Amniotic stem cell (primary cell): ENCODE measurements at places on chromosomes 5 and 9.

DNA sequence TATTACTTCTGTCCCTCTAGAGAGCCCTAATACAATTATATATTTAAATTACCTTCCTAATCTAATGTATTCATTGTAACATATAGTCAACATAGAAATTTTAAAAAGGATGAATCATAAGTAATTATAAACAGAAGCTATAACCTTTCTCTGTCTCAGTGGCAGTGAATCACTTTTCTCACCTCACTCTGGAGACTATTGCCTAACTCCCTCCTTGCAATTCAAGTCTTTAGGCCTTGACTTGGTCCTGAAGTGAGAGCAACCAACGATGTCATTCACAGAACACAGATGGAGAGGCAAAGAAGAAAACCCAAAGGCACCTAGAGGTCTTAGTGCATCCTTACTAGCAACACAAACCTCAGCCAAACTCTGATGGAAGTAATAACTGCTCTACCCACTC, 133.3 kb upstream of the DPYSL3 start:
- DNase-seq = no peak

GRCh38 chr5:17305964-17306725, 88.7 kb downstream of the BASP1 start:
- no peak for DNase-seq

DNA sequence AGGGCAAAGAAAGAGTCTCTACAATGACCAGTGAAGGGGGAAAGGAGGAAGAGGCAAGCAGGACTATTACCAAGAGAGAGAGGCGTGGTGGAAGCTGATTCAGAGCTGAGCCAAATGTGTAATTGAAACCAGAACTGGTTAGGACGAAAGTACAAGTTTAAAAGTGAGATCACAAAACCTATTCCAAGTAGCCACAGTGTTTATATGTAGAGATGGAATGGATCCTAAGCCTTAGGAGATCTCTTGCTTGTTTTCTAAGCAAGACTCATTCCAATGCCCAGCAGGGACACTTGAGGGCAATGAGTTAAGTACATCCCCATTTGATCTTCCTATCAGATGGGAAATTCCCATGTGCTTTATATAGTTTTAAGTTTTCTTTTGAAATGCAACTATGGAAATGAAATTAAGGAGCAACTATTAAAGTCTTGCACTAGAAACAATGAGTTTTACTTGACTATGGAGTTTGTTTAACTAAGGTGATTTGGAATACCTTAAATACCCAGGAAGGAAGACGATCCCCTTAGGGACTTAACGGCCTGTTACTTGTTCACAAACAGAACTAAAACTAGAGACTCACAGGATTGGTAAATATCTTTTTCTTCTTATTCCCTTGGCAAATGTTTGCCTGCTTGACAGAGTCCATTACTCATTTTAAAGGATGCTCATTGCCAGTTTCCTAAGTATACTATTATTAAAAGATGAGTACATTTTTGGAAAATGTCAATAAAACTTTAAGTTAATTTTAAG, 51.1 kb upstream of the SNX2 start:
- peak; percentile 40 for DNase-seq

- no peak for DNase-seq
These were observed 59.1 kb downstream of the BARX1 start for GRCh38 chr9:93896093-93896492.

DNA sequence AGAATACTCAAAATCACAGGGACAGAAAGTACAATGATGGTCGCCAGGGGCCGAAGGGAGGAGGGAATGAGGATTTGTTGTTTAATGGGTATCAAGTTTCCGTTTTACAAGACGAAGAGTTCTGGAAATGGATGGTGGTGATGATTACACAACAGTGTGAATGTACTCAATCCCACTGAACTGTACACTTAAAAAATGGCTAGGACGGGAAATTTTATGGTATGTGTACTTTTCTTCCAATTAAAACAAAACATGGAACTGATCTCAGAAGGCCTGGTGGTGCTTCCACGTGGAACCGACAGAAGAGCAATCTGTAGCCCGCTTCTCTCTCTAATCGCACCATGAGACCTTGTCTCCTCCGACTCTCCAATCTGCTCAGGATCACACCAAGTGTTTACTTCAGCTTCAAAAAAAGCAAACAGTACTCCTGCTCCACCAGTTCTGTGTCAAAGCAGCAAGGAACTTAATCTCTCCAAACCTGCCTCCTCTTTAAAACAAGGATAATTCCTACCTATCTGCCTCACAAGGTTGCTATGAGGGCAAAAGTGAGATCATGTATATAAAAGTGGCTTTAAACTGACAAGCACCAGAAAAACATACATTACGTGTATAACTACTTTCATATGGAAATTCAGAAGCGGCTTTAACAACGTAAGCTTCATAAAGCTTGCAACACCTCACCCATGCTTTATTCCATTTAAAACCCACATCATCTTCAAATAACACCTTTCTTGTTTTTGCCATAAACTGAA, 2.1 kb downstream of the ECPAS start:
- no peak for DNase-seq

DNA sequence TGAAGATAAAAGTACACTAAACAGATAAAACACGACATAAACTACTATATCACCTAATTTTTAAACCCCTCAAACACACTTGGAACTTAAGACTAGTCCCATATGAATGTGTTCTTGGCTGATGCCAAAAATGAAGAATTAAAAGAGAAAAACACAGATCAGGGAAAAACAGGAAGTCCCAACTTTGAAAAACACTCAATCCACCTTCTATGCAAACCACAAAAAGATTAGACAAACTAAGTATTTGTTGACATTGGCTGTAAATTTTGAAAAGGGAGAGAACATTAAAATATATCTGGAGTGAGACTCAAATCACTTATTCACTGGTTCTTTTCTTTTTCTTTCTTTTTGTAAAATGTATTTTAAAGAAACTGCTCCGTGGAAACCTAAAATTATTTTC, 81.4 kb downstream of the ANKH start:
- DNase-seq = no peak

DNA sequence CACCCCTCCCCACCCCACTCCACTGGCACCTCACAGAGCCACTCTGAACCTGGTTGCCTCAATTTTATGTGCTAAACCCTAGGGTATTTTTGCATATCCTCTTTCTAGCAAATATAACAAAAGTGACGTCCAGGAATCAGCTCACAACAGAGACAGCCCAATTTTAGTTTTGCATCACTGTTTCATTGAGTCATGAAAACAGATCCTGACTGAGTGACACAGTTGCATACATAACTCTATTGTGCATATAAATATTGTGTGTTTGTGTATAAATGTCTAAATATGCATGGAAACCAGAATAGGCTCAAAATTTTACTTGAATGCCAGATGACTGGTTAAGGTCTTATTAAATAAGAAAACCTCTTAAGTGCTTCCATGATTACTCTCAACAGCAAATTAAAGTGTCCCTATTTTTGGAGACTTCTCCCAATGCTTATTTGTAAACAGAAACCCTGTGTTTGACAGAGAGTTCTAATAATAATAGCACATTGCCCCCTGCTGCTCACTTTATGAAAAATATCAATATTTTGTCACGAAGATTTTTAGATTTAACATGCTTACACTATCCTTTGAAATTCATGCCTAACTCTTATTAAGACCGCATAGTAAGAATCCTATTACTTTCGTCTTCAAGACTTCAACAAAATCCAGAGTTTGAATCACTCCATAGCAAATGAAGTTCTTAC, 75.5 kb upstream of the PRRC1 start:
- DNase-seq = peak; percentile 36

- DNase-seq = no peak
These were observed 32.8 kb upstream of the MSANTD3 start for GRCh38 chr9:100394032-100394695.

GRCh38 chr5:40689438-40689837, 9.7 kb downstream of the PTGER4 start:
- DNase-seq = peak; percentile 92

DNA sequence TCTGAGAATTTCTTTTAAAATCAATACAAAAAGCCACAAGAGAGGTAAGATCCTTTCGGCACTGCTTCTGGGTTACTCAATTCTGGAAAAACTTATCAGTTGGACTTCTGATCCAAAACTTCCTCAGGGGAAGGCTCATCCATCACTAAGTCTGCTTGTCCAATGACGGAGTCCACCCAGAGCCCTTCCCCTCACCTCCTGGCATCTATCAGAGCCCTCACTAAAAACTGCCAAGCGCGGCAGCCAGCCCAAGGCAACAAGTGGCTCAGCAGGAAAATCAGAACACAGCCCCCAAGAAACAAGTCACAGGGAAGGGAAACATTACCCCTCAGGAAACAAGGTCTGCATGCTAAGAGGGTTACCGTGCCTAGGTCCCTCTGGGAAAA, 869 bp upstream of the ESM1 start:
- no peak for DNase-seq

DNA sequence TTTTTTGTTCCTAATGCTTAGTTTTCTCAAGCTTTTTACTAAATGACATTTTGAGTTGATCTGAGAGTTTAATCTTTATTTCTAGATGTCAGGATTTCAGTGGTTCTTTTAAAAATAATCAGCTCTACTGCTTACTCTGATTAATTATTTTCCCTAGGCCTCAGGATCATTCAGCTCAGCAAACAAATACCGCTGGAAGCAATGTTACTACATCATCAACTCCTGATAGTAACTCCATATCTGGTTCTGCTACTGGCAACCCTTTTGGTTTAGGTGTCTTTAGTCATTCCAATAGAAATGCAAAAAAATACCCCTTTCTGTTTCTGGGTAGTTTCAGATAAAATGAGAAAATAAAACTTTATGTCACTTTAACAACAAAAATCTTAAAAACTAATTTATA, 5.6 kb upstream of the IDNK start:
- no peak for DNase-seq

GRCh38 chr9:93654351-93654961, 78.1 kb downstream of the PHF2 start:
- no peak for DNase-seq

DNA sequence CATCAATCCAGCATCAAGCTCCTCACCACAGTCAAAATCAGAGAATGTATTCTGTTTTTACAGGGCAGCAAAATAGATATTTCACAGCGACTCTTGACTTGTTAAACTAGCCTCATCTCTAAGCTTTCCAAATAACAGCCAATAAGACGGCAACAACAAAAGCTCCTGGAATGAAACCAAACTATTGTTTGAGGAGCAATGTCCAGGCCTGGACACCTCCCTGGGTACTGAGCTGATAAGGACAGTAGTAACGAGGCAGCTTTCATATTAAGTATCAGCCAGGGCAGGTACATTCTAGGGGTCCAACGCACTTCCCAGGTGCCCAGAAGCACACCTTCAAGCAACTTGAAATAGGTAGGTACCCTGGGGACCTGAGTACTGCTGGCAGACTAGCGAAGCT, 260.3 kb downstream of the ENC1 start:
- DNase-seq = no peak

DNA sequence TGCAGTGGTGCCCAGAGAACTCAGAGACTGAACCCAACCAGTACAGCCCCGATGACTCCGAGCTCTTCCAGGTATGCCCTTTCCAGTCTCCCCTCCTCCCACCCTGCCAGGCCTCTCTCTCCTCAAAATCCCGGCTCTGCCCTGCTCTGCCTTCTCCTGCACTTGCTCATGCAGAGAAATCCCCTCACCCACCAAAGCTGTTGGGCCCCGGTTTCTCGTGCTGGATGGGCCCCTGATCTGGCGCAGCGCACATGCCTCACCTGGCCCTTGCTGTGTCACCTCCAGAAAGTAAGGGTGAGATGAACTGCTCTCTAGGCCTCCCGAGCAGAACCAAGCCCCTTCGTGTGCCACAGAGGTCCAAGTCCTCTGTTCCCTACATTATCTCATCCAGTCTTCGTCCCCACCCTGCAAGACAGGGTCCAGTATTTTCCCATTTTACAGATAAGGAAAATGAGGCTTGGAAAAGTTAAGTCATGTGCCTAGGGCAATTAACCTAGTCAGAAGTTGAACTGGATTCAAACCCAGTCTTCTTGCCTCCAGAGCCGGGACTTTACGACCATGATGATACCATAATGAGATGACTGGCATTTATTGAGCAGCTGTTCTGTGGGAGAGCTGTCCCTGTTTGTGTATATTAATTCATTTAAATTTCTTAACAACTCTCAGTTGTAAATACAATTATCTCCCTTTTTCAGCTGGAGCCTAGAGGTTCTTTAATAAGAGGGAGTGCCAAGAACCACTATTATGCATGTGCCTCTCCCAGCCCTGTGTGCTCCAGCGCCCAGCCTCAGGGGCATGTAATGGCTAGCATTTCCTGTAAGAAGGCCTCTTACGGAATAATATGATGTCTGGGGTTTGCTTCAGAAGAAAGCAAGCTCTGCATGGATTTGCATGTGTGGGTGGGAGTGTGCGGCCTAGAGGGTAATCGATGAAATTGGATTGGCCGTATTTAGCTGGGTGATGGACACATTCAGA, 90.7 kb downstream of the PPARGC1B start:
- no peak for DNase-seq

DNA sequence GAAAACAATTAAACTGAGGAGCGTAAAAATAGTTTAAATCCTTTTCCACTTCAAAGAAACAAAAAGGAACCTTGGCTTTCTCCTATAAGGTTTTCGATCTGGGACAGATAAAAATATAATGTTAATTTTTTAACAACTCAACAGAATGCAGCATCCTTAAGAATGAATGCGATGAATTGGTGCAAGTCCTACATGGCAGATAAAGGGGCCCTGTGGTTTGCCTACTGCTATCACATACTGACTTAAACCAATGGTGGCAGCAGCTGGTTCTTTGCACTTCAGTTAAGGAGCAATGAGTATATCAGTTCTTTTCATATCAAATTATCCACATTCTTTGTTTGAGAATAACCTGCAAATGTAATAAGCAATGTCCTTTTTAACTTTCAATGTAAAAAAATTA, 12.4 kb upstream of the TYRP1 start:
- DNase-seq = no peak

- DNase-seq = no peak
These were observed 298.2 kb downstream of the CD180 start for GRCh38 chr5:66898241-66898995.

DNA sequence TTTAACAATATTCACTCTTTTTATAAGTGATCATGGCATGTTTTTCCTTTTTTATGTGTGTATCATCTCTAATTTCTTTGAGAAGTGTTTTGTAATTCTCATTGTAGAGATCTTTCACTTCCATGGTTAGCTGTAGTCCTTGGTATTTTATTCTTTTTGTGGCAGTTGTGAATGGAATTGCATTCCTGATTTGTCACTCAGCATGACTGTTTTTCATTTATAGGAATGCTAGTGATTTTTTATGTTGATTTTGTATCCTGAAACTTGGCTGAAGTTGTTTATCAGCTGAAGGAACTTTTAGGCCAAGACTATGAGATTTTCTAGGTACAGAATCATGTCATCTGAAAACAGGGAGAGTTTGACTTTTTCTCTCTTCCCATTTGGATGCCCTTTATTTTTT, 13.1 kb upstream of the SPINK13 start:
- no peak for DNase-seq

GRCh38 chr5:171386006-171386671, 1.5 kb upstream of the NPM1 start:
- DNase-seq = no peak

DNA sequence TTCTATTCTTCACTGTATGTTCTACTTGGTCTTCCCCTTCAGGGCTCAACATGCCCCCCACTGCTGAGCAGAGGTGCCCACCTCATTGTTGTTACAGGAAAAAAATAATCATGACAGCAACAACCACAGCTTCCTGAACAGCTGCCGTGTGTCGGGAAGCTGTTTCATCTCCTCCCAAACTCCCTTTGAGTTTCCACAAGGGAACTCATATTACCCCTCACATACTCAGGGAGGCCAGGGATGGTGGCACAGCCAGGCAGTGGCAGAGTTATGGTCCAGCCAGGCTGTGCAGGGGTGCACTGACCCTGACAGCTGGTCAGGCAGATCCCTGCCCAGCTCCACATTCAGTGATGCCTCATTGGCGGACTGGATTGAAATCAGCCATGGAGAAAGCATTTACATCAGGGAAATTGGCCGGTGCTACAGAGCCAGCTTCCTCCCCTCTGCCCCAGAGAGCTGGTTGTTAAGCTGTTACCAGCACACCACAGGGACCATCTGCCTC, 37.3 kb downstream of the SARDH start:
- DNase-seq = no peak
